ENCODE measurements at places on chromosomes 11 and 22.

- no peak for DNase-seq
Measured at GRCh38 chr22:45006964-45007390, 2.8 kb downstream of the PHF21B start.

GRCh38 chr11:70778883-70779282 is 380.6 kb downstream of the CTTN start:
- no peak for DNase-seq

- DNase-seq = no peak
Measured at GRCh38 chr22:48856308-48856615, 971.4 kb downstream of the BRD1 start.

- no peak for DNase-seq
Measured at GRCh38 chr22:28864878-28865596, 18.3 kb upstream of the ZNRF3 start.
